ENCODE measurements at places on chromosomes 3 and 15.

GRCh38 chr3:58047826-58048225 lies 39.6 kb downstream of the FLNB start:
- DNase-seq = no peak

GRCh38 chr15:67118808-67119207 lies 53.4 kb downstream of the SMAD3 start:
- DNase-seq = no peak

- peak; percentile 51 for DNase-seq
These were observed 570 bp upstream of the NEDD4 start for GRCh38 chr15:55993804-55994560.

DNA sequence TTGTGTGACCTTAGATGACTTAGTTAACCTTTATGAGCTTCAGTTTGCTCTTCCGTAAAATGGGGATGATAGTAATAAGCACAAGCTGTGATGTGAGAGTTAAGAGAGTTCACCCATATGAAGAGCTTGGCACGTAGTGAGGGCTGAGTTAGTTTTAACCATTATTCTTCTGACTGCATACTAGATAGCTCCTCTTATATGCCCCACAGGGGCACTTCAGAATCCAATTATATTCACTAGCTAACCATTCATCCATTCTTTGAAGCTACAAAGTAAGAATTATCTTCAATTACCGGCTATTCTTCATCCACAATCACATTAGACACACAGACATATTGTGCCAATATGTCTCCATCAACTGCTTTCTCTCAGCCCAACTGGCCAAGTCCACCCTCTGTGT lies 159.0 kb upstream of the STT3B start:
- DNase-seq = no peak

- no peak for DNase-seq
These were observed 23.5 kb upstream of the LRRFIP2 start for GRCh38 chr3:37197810-37198371.

GRCh38 chr3:140904521-140904920 lies 37.1 kb upstream of the SLC25A36 start:
- DNase-seq = no peak

- no peak for DNase-seq
These were observed 16.9 kb upstream of the ALCAM start for GRCh38 chr3:105349684-105350387.

DNA sequence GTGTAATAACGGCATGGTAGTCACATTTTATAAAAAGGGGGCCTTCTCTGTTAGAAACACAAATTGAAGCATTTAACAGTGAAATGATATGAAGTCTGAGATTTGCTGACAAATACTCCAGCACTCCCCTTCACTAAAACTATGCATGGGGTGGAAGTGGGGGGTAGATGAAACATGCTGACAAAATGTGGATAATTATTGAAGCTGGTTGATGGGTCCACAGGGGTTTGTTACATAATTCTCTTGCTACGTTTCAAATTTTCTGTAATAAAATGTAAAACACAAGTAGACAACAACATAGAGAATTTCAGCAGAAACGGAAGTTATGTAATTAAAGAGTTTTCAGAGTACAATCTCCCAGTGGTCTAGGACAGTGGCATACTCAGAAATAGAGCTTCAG lies 37.0 kb downstream of the MCF2L2 start:
- no peak for DNase-seq

- DNase-seq = no peak
These were observed 39.0 kb downstream of the CYP11A1 start for GRCh38 chr15:74328331-74329056.

DNA sequence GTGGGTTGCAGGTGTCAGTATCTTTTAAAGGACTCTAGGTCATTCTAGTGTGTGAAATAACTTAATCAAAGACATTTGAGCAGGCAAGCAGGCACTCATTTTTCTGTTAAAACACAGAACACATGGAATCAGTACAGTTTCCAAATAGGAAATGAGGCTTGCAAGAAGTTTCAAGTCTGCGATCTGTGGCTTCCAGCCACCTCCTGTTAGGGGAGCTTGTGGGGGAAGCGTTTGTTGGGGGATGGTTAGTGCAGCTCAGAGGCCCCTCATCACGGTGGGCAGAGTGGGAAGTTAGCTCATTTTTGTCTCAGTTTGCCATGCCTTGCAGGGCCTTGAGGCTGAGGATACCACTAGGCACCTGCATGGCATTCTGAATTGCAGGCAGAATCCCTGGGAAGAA lies 59.9 kb downstream of the SLC6A11 start:
- DNase-seq = no peak

DNA sequence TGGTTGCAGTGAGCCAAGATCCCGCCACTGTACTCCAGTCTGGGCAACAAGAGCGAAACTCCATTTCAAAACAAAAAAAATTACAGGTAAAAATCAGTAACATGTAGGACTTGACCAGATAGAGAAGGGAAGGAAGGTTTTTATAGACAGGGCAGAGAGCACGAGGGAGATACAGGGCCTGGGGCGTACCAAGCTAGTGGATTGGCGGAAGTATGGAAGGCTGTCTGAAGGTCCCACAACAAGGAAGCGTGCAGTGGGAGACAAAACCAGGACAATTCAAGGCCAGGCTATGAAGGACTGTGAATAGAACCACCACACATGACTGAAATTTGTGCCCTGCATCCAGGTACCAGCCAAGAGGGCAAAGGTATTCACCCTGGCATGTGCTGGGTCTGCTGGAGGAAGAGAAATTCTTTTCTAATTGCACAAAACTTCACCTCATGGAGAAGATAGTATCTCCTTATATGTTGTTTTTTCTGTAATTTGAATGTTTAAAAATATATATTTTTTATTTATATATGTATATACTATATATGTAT lies 33.0 kb upstream of the BCL2A1 start:
- DNase-seq = no peak

GRCh38 chr3:122824465-122825381 lies 29.9 kb downstream of the SLC49A4 start:
- DNase-seq = no peak

All from NCI-H1092 treated with DMSO at 0.1 percent for 48 hours (cell line).